ENCODE measurements at places on chromosomes 4 and X.

- no peak for DNase-seq
Measured at GRCh38 chr4:52687696-52688095, 28.6 kb upstream of the USP46 start.

DNA sequence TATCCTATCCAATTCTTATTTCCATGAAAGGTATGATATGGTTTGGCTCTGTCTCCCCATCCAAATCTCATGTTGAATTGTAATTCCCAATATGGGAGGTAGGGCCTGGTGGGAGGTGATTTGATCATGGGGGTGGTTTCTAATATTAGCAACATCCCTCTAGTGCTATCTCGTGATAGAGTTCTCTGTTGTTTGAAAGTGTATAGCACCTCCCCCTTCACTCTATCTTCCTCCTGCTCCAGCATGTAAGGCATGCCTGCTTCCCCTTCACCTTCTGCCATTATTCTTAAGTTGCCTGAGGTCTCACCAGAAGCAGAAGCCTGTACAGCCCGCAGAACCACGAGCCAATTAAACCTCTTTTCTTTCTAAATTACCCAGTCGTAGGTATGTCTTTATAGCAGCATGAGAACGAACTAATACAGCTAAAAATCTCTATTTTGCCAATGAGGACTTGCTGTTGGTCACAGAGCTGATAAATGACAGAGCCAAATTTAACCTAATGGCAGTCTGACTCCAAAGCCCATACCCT, 247.2 kb downstream of the HNRNPD start:
- no peak for DNase-seq

GRCh38 chr4:177097291-177097690, 212.4 kb upstream of the NEIL3 start:
- DNase-seq = no peak

GRCh38 chrX:74419864-74420195, 1.5 kb upstream of the SLC16A2 start:
- DNase-seq = no peak

- DNase-seq = no peak
Measured at GRCh38 chr4:62003695-62004094, 803.6 kb downstream of the ADGRL3 start.

DNA sequence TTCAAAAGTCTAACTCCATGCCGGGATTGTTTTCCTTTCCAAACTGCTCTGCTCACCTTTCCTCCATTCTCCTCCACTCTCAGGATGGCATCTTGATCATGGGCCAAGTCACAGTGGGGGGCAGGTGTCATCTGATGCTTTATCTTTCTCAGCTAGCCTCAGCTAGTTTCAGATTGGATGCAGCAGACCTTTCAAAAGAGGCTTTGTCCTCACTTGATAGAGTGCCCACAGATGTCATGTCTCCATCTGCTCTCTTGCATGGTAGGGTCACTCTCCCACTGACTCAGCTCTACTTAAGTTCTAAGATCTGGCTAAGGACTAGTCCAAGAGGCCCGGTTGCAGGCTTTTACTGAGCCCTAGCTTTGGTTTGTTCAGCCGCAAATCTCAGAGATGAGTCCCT, 341.8 kb upstream of the GALNT7 start:
- DNase-seq = no peak

- no peak for DNase-seq
Measured at GRCh38 chr4:20512033-20512792, 188.0 kb upstream of the PACRGL start.

DNA sequence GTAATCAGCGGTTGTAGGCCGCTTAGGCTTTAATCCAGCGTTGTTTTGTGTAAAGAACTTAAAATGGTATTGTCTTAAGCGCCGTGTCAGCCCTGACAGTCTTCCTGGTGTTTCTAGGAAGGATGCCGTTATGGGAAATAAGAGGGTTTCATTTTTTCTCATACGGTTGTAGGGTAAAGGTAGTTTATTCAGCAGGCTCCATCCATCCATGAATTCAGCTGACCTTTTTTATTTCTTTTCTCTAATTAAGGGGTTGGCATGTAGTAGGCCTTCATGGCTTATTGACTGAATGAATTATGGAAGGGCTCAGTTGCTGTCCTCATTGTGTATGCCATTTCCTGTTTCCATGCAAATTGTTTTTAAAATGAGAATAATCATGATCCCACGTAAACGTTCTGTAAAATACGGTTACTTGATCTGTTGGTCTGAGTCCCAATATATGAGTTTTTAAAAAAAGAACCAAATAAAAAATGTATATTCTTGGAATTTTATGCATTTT, 693 bp downstream of the OCIAD1 start:
- no peak for DNase-seq

DNA sequence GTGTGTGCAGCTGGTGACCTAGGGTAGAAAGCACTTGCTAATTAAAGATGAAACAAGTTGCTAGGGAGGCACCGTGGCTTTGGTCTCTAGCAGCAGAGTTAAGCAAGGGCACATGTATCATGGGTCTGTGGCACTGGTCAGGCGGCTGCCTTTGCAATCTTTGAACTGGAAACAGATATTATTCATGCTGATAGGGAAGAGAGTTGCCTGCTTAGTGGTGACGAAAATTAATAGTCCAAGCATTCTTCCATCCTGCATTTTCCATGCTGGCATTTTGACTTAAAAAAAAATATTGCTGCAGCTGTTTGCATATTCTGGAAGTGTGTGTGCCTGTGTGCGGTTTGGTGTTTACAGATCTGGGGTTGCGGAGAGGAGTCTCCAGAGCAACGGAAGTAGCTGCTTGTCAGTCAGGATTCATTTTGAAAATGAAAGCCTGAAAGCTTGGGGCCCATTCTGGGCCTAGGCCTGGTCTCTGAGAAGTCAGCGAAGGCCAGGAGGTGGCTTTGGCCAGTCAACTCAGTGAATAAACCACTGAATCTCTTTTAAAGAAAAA, 2.3 kb upstream of the SOWAHD start:
- DNase-seq = peak; percentile 59

GRCh38 chrX:2474963-2475726, 25.6 kb downstream of the DHRSX start:
- no peak for DNase-seq

DNA sequence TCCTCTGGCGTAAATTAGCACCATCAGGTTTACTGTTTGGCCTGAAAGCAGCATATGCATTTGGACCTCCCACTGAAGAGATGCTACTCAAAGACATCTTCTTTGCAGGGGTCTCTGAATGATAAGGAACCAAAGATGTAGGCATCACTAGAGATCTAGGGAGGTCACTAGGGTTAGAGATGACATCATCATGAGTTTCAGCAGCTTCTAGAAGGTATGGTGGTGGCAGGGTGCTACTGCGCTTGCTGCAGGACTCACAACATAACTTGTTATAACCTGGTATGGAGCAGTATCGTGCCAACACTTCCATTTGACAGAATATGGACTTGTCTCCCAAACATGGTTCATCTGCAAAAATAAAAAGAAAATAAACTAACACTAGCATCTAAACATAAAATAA, 251.6 kb downstream of the NPFFR2 start:
- DNase-seq = no peak

DNA sequence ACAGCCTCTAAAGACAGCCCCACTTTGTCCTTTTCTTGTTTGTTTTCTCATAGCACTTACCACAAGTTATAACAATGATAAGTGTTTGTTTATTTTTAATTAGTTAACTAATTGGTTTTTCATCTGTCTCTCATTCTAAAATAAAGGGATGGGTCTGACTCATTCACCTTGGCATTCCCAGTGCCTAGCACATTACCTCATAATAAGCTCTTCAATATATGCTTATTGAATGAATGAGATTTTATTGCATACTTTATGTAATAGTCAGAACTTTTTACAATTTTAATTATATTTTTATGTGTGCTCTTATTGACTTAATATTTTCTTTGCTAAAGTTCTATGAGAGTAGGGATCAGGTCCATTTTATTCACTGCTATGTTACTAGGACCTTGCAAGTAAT, 22.8 kb upstream of the PRKG2 start:
- no peak for DNase-seq

DNA sequence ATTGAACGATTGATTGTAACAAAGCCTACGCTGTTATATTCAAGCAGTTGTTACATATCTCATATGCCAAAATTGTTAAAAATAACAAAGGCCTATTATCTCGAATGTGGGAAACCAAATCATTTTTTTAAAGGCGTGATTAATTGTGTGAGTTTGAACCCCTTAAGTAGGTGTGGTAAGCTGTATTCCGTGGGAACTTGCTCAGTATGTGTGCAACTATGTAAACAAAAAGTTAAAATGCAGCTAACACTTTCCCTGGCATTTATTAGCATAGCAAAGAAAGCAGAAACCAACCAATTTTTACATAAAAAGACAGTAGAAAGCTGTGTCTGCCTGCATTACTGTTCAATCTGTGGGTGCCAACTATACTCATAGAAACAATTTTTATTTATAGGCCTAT, 166.0 kb upstream of the HAND2 start:
- no peak for DNase-seq

GRCh38 chr4:143405075-143405730, 68.5 kb downstream of the GAB1 start:
- DNase-seq = no peak

DNA sequence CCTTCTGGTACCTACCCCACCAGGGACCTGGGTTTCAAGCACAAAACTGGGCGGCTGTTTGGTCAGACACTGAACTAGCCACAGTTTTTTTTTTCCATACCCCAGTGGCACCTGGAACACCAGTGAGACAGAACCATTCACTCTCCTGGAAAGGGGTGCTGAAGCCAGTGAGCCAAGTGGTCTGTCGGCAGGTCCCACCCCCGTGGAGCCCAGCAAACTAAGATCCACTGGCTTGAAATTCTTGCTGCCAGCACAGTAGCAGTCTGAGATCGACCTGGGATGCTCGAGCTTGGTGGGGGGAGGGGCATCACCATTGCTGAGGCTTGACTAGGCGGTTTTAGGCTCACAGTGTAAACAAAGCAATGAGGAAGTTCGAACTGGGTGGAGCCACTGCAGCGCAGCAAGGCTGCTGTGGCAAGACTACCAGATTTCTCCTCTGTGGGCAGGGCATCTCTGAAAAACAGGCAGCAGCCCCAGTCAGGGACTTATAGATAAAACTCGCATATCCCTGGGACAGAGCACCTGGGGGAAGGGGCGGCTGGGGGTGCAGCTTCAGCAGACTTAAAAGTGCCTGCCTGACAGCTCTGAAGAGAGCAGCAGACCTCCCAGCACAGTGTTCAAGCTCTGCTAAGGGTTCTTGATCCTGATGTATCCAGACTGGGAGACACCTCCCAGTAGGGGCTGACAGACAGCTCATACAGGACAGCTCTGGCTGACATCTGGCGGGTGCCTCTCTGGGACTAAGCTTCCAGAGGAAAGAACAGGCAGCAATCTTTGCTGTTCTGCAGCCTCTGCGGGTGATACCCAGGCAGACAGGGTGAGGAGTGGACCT, 223.0 kb downstream of the COX18 start:
- no peak for DNase-seq

DNA sequence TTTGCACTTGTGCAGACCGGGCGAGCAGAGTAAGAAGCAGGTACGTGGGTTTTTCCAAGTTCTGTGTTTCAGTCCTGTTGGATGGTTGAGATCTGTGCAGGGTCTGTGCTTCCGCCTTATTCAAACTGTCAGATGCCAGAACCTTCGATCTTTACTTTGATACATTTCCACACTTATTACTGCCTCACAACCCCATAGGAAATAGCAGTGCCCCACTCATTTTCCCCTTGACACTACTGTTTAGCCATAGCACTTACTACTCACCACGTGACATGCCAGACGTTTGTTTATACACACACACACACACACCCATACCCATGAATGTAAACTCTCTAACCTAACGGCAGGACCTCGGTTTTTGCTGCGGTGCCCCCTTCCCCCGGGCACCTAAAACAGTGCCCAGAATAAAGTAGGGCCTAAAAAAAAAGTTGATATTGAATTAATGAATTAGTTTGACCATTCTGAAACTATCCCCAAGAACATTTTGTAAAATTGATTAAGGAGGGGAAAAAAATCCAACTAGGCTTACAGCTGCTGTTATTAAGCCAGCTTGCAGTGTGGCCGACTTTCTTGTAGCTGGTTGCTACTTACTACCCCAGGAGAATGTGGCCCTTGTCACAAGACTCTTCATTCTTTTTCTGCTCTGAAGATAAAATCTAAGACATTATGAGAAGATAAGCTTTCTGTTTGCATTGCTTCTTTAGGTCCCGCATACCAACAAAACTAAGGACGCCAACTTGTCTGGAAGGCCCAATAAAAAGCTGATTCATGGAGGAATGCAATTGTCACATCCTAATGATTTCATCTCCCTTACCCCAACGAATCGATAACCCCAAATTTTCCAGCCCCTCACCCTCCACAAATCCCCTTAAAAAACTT, 704 bp upstream of the SEPSECS start:
- no peak for DNase-seq

DNA sequence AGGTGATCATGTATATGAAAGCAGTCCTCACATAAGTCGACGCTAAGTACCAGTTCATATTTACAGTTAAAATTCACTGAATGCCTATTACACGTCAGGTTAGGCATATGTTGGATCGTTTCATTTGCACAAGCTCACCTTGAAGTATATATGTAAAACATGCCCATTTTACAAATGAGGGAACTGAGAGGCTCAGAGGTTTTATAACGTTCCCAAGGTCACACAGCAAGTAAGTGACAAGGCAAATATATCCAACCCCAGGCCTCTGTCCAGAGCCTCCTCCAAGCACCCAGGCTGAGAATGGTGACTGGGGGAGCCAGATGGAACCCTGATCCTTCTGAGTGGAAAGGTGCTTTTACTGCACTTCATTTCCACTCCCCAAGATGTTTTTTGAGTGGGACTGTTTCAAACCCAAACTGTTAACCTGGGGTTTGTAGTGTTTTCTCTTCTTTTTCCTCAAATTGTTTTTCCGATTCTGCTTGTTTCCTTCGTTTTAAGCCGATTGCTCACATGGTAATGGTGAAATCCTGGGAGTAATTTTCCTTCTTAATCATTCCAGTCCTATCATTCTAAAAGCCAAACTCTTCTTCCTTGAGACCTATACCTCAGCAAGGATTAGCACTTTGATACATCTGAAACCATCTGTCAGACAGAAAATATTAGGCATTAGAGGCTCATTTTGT, 791 bp downstream of the SMIM20 start:
- no peak for DNase-seq

DNA sequence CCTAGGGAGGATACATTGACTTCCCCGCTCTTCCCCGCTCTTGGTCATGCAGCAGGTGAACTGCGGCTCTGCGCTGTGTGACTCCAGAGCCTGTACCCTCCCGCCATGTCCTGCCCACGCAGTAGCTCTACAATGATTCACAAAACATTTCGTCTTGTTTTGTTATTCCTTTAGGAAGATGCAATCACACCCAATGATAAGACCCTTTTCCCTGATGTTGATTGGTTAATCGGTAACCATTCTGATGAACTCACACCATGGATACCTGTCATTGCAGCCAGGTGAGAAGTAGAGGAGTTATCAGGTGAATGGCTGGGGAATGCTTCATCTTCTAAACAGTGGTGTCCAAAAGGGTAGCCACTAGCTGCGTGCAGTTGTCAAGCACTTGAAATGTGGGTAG, 23.2 kb downstream of the TRMT44 start:
- DNase-seq = no peak

GRCh38 chr4:73864365-73864764, 4.8 kb upstream of the CXCL1 start:
- DNase-seq = no peak

DNA sequence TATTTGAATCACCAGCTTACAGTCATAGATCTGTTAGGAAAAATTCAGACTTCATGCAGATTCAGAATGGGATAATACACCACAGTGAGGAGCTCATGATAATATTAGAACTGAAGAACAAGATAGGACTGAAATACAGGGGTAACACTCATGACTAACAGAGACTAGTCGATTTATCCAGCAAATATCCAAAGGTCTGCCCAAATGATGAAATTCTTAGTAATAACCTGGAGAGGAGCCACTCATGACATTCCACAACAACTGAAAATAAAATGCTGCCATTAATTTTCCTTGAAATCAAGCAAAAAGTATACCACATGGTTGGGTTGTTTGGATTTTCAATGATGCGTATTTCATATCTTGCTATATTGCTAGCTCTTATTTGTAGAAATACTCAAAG, 903.7 kb upstream of the ADGRL3 start:
- no peak for DNase-seq

Data from activated T-cell treated with anti-CD3 and anti-CD28 coated beads, Interleukin-2, amount 50 U/mL, for 48 hours (primary cell).